Germinal center (tissue), 1 donor: ENCODE measurements at places on chromosomes 1 and 21.

DNA sequence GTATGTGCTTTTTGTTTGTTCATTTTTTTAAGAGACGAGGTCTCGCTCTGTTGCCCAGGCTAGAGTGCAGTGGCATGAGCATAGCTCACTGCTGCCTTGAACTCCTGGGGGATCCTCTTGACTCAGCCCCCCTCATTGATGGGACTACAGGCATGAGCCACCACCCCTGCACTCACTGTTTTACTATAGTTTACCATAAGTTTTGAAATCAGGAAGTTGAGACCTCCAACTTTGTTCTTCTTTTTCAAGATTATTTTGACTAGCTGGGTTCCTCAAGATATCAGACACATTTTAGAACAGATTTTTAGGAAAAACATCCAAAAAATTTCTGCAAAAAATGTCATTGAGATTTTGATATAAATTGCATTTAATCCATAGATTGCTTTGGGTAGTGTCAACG lies 120.4 kb upstream of the FGGY start:
- DNase-seq, result no peak

- no peak for DNase-seq
Observed at GRCh38 chr1:201060586-201060985, 37.1 kb upstream of the KIF21B start.

DNA sequence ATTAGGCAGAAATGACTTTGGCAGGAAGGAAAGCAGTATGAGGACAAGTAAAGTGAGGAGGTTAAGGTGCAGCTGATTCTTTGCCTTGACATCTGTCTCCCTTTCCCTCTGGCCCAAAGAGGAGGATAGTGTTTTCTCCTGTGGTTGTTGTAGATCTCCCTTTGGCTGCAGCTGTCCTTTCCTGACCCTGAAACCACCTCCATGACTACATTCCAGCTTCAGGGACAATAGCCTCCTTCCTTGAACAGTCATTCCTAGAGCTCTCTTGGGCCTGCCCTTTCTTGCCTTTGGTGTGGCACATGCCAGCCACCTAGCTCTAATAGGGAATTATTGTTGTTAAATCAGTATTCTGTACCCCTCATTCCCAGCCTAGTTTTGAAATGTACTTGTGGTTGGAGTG lies 6.2 kb downstream of the ZMYM1 start:
- no peak for DNase-seq

GRCh38 chr1:210456731-210457255 lies 128.1 kb downstream of the HHAT start:
- no peak for DNase-seq

DNA sequence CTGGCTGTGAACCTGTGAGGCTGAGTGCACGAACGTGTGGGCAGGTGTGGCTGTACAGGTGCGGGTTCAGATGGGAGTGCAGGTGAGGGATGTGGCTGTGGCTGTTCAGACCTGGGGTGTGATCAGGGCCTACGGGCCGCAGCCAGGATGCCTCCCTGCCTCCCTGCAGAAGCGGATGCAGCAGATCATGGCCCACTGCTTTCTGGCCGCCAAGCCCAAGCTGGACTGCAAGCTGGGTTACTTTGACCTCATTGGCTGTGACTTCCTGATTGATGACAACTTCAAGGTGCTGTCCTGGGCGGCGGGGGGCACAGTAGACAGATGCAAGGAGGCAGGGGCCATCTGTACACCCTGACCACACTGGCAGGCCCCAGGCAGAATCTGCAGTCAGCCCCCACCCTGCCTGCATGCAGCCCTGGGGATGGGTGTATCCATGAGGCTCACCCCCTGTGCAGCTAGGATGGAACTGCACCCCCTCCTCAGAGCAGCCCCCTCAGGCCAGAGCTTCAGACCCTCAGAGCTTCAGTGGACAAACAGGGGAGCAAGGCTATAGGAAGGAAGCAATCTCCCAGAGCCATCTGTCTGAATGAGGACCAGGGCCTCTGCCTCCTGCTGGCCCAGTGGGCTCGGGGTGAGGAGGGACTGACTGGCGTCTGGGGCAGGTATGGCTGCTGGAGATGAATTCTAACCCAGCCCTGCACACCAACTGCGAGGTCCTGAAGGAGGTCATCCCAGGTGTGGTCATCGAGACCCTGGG lies 9.8 kb downstream of the TNFRSF18 start:
- no peak for DNase-seq

DNA sequence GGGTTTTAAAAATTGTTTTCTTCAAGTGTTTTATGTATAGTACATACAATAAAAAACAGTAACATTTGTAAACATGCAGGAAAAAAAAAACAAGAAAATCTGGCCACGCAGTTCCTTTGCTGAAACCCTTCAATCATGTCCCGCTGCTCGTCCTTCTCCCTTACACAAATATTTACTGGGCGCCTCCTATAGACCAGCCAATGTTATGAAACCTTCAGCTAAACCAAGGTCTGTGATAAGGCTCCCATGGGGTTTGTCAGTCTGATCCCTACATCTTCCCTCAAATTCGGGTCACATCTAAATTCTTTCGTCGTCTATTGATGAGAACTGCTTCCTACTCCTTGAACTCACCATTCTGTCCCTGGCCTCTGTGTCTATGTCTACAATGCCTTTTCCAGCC lies 583.9 kb downstream of the SMYD3 start:
- DNase-seq, result no peak

- no peak for DNase-seq
Observed at GRCh38 chr1:21857840-21858670, 46.0 kb downstream of the LDLRAD2 start.

- DNase-seq, result no peak
Observed at GRCh38 chr1:26373789-26374188, 1.2 kb upstream of the ZNF683 start.

DNA sequence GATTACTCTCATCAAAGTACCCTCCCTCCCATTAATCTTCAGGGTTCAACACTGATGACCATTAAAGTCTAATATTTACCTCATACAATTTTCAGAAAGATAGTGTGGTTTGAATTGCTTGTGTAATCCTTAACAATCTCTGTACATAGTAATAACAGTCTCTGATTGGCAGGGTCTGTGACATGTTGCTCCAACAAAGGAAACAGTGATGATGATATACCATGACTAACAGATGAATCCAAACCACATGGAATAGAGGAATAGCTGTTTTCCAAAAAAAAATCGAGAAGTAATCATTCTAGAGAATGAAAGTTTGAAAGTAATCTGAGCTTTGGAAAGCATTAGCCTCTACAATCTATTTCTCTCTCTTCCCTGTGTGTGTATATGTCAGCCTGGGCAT lies 610.1 kb upstream of the NEGR1 start:
- no peak for DNase-seq

DNA sequence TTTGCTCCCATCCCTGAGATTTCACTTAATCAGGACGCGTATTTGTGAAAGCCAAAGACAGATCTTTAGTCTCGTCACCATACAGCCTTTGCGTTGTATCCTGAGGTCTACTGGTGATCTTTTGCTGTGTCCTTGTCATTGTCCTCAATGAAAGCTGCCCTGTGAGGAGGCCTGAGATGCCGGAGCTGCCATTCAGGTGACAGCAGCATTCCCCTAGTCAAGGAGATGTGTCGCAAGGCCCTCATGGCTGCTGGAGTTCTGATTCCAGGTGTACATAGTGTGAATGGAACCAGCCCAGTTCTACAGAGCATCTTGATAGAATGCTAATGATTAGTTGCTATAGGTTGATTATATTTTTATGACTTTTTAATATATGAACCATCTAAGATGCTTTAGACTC lies 24.1 kb downstream of the TTF2 start:
- no peak for DNase-seq

- no peak for DNase-seq
Observed at GRCh38 chr1:245232931-245233330, 78.1 kb downstream of the KIF26B start.

GRCh38 chr1:54421101-54421504 lies 14.9 kb upstream of the SSBP3 start:
- DNase-seq, result no peak

DNA sequence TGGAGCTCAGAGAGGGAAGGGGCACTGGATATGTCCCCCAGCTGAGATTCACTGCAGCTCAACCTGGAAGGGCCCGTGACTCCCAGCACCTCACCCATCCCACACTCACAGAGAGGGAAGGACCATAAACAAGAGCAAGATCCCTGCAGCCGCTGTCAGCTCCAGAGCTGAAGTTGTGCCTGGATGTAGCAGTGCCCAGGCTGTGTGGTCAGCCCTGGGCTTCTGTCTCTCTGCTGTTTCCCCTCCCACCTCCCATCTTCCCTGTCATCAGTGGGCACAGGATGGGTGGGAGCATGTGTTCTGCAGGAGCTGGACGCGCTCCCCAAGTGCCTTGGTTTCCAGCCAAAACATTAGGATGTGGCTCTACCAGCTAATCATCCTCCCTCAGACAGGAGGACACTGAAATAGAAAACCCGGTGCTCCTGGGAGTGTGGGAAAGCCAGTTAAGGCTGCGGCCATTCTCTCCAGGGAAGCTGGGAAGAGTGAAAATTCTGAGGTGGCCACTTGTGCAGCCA lies 282.7 kb downstream of the NPHP4 start:
- no peak for DNase-seq

DNA sequence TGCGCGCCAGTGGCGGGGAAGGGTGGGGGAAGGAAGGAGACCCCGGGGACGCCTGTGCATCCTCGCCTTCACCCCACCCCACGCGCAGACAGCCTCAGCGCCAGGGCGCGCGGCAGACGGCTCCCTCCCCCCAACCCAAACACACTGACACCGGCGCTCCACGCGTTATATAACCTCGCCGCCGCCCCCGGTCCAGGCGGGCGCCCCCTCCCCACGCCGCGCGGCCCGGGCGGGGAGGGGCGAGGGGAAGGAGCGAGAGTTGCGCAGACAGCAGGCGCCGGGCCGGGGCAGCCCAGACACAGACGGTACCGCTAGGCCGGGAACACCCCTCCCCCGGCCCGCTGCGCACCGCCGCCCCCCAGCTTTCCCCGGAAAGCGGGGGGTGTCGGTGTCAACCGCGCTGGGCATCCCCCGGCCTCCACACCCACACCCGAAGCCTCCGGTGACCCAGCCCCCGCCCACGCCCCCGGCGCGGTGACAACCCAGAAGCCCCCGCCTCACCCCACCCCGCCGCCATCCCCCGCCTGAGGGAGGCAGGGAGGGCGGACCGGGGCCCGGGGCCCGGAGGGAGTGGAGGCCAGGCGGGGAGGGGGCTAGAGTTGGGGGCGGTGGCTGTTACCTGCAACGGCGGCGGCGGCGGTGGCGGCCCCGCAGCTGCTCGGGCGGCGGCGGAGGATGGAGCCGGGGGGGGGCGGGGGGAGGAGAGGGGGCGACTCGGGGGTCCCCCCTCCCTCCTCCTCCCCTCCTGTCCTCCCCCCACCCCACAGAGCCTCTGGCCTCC lies 432 bp downstream of the AKT3 start:
- peak; percentile 5 for DNase-seq

- no peak for DNase-seq
Observed at GRCh38 chr1:211676106-211676583, 724 bp upstream of the NEK2 start.

DNA sequence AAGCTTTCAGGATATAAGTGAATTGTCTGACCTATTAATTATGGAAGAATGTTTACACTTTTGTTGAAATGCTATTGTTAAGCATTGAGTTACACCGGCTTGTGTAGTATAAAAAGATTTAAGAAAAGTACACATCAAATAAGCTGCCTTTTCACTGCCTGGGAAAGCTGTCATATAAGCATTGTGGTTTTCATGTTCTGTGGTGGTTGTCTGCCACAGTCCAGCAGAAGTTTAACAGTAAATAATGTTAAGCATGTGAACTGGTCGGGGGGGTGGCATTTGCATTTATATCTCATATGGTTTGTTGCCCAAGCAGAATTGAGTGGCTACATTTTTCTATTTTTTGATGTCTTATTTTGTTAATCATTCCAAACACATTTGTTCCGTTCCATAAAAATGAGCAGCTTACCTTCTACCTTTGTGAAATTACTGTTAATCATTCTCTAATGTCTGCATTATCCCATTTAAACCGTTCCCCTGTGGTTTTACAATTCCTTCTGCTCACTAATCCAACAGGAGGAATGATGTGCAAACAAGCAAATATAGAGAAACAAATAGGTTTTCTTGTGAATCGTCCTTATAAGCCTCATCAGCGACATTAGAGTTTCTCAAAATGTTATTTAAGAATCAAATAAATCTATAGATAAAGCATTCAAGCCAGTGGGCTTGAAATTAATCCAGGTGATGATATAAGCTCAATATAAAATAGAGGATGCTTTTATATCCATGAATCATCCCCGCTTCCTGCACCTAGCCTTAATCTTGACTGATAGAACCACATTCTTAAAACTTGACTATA lies 160.8 kb upstream of the SAMSN1 start:
- DNase-seq, result no peak

GRCh38 chr1:29292344-29292743 lies 56.0 kb downstream of the PTPRU start:
- no peak for DNase-seq

GRCh38 chr1:243526180-243526579 lies 270.3 kb downstream of the SDCCAG8 start:
- no peak for DNase-seq

DNA sequence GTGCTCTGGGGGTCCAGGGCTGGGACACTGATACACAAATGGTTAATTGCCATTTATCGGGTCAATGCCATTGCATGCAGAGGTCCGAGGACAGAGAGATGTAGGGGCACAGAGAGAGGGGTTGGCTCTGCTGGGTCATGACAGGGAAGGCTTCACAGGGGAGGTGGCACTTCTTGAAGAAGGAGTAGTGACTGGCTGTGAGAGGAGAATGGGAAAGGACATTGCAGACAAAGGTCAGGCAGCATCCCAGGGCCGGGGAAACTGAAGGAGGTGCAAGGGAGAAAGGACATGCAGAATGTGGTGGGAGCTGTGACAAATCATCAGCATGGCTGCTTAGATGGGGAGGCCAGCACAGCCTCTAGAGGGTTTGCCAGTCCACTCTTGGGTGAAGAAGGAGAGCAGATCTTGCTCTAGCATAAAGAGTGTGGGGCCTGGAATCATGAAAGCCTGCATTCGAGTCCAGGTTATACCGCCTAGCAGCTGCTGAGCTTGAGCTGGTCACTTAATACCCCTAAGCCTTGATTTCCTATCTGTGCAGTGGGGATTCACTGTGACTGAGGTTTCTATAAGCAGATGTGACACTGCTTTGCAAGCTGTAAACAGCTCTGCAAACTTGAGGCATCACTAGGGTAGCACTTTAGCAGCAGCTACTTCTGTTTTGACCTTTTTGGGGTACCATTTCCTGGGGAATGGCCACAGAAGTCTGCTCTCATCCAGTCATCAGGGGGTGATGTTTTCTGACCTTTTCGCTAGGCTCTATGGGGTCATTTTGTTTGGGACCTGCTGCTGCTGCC lies 59.2 kb upstream of the EPS8L3 start:
- no peak for DNase-seq

DNA sequence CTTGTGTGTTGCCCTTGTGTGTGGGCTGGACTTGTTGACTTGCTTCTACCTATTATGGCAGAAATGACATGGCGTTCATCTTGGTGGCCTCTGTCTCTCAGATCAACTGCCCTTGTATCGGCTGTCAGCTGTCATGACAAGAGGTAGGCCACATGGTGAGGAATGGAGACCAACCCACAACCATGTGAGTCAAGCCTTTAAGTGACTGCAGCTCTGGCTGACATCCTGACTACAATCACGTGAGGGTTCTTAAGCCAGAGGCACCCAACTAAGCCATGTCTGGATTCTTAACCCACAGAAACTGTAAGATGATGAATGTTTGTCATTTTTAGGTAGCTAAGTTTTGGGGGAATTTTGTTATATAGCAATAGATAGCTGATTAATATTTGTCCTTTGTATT lies 82.1 kb downstream of the KCND3 start:
- no peak for DNase-seq
